Hematopoietic multipotent progenitor cell treated with erythropoietin and hydrocortisone succinate and interleukin-3 and kit ligand, for 17 days (in vitro differentiated cells): ENCODE measurements at places on chromosomes 13 and 19.

- no peak for DNase-seq
Observed at GRCh38 chr19:50639121-50640112, at the start of gene SYT3. Gene SYT3 (minus strand): TSS chr19:50639881. CDS start chr19:50637411, 2,470 bp downstream.

DNA sequence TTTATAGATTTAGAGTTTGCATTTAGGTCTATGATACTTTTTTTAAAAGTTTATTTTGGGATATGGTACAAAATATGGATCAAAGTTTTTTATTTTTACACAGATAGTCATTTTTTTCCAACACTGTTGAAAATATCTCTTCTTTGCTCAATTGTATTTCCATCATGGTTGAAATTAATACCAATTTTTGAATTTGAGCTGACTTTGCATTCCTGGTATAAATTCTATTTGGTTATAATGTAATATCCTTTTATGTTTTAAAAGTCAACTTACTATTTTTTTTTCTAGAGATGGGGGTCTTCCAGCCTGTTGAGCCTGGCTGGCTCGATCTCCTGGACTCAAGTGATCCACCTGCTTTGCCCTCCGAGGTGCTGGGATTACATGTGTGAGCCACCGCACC lies 620.1 kb downstream of the OLFM4 start:
- no peak for DNase-seq

- DNase-seq, result no peak
Observed at GRCh38 chr13:41193469-41193868, 900 bp downstream of the KBTBD7 start.

DNA sequence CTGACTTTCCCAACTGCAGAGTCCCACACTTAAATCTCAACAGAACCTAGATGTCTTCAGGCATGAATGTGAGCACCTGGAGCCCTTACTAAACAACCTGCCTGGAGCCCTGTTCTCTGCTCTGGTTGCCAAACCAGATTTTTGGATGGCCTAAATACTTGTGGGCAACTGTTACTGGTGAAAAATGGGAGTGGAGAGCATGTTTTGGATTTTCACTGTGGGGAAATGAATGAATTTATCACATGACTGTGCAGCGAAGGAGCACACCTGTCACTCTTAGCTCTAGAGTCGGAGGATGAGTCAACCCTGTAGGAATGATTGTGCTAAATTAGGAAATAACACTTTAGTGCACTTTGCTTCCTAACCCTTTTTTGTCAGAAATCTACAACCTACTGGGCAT lies 30.3 kb downstream of the SHISA2 start:
- no peak for DNase-seq

GRCh38 chr19:8469613-8470368 lies 25.0 kb downstream of the HNRNPM start:
- no peak for DNase-seq

GRCh38 chr19:21127001-21127400 lies 14.8 kb upstream of the ZNF431 start:
- DNase-seq, result no peak

- no peak for DNase-seq
Observed at GRCh38 chr13:50998326-50998725, 88.7 kb downstream of the RNASEH2B start.

- no peak for DNase-seq
Observed at GRCh38 chr19:1956868-1957492, 16.0 kb downstream of the CSNK1G2 start.

DNA sequence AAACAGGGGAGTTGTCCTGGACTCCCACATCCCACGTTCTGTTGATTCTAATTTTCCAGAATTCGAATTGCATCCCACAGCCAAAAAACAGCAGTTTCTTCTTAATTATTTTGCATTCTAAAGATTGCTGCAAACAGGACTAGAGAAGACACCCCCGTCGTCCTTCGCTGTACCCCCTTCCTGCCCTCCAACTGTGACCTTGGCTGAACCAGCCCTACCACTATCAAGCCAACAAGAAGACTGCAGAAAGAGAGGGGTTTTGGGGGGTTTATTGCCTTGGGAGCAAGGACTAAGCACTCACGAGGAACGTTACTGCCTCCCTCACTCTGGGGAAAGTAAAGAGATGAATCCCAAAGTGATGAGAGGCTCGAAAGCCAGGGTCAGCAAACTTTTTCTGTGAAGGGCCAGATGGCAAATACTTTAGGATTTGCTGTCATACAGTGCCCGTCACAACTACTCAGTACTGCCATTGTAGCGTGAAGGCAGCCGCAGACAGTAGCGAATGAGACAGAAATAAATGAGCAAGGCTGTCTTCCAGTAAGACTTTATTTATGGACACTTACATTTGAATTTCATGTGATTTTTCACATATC lies 32.5 kb upstream of the KATNAL1 start:
- no peak for DNase-seq

DNA sequence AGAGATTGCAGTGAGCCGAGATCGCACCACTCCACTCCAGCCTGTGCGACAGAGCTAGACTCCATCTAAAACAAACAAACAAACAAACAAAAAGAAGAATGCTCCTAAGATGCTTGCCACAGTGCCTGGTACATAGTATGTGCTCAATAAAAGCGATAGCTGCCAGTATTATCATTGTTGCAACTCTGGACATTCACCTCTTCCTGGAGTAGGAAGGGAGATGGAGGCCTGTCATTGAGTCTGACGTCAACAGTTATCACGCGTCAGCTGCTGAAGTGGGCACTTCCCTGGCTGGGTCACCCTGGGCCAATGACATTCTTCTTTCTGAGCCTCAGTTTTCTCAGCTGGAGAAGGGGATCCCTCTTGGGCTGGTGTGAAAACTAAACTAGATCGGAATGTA lies 4.2 kb upstream of the PLAUR start:
- DNase-seq, result no peak

GRCh38 chr13:43303033-43303729 lies 279.8 kb downstream of the DNAJC15 start:
- DNase-seq, result no peak

DNA sequence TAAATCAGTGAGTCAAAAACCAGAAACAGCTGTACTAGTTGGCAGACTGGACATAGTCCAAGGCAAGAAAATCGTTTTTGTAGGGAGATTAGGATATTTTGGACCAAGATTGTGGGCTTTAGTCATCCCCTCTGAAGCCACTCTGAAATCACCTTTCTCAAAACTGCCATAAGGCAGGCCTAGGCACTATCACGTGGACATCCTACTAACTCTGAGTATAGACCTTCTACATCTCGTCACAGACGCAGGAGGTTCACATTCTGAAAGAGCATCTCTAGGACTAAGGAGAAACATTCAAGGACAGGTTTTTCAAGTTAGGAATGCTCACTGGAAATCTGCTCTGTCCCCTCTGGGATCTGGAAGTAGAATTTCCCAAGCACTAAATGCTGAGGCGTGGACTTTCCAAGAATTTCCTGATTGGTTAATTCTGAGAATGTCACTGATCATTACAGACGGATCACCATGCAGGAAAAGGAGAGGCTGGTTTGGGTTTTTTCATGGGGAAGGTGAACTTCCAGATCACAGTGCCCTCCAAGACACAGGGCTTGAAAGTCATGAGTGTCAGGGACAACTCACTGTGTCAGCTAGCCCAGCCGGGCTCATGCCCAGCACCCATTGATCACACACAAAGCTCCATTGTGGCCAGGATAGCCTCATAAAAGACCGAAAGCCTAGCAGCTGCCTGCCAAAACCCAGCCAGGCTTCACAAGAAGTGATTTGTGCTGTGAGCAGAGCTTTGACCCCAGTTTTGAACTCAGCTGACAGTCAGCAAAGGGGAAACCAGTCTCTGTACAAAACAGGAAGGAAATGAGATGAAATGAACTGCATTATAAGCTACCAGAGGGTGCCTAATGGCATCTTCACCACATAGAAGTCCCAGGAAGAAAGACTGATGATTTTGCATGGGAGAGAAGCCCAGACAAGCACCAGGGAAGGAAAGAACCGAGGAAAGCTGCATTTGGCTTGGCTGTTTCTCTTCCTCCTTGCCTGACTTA lies 2.7 kb upstream of the RUBCNL start:
- DNase-seq, result no peak

GRCh38 chr13:72820156-72820897 lies 38.4 kb downstream of the PIBF1 start:
- no peak for DNase-seq

DNA sequence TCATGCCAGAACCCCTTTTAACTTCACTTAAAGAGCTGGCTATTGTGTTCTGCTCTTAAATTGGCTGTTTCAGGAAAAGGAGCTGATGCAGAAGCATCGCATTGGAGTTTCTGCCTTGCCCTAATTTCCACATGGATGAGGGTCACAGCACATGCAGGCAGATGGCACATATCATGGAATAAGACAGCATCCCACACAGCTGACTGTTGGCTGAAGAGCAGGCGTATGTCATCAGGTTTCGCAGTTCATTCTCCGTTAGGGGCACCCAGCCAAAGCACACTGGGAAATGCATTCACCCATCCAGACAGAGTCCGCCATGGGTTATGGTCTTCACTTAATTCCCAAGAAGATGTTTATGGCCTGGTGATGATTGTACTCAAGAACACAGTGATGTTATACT lies 572.5 kb downstream of the LIG4 start:
- DNase-seq, result no peak

DNA sequence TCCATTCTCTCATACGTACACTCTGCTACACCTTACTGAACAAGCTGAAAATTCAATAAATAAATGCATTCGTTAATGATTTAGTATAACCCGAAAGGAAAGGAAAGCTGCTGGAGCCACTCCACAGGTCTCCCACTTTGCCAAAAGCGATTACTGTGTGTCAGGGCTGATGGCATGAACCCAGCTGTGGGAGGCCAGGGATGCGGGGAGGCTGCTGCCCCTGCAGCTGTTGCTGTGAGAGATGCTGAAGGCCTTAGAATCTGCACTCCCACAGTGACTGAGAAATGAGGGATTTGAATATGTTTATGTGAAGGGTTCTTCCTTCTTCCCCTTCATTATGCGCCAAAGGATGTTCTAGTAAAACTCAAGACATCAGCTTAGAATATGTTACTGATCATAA lies 58.7 kb upstream of the NBEA start:
- no peak for DNase-seq

DNA sequence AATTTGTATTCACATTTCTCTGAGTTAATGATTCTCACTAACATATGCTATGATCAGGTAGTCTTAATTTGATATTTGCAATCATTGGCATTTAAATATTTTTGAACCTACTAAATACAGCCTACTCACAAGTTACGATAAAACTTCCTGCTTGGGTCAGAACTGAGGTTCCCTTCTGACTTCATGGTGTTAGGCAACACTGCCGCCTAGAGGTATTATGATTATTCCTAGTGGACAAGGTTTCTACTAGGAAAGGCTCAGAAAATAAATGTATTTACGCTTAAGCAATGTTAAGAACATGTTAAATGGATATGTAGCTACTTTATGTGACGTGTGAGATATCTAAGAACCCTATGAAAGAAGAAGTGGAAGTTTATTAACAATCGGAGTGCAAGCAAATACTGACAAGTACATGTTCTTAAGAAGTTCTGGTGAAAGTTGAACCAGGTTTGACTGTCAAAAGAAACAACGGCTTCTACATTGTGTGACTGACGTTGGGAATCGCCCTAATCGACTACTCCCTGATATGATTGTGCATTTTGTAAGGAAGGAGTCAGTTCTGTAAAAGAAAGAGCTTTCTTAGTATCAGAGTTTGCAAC lies 1395.8 kb downstream of the SLITRK5 start:
- peak; percentile 41 for DNase-seq

GRCh38 chr13:40665126-40666044 lies 1.1 kb downstream of the FOXO1 start:
- DNase-seq, result peak; percentile 35

DNA sequence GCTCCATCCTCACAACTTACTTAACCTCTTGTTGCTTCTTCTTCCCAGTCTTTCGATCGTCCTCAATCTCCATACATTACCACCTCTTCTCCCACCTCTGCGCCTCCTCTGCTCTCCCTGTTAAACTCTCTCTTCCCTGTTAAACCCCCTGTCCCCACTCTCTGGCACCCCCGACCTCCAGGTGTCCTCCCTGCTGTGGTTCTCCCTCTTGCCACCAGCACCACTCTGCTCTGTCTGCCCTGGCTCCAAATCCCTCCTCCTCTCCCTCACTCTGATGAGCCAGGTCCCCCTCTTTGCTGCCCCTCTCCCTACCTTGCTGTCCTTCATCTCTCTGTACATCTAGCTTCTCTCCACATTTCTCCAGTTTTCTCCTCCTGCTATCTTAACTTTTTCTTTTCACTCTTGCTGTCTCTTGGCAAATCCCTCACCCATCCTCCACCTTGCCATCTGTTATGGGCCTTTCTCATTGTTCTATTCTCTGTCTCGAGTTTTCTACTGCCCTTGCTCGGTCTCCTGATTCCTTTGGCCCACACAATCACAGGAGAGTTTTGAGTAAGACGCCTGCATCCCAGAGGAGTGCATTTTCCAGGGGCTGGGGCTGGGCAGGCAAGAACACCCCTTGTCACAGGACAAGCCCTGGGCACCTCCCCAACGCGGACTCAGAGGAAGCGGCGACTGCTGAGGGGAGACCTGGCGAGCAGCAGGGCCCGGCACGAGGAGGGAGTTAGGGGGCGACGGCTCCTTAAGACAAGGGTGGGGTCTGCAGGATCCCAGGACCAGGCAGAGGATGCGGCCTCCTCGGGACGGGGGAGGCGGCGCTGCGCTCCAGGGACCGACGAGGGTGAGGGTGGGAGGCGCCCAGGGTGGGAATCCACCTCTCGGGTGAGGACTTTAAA lies 21.4 kb upstream of the ERVV-1 start:
- no peak for DNase-seq

GRCh38 chr13:32174366-32174765 lies 140.8 kb downstream of the ZAR1L start:
- peak; percentile 24 for DNase-seq

GRCh38 chr13:50613356-50613831 lies 230.1 kb downstream of the DLEU7 start:
- DNase-seq, result peak; percentile 67

GRCh38 chr19:45180936-45181335 lies 2.4 kb downstream of the BLOC1S3 start:
- DNase-seq, result no peak

DNA sequence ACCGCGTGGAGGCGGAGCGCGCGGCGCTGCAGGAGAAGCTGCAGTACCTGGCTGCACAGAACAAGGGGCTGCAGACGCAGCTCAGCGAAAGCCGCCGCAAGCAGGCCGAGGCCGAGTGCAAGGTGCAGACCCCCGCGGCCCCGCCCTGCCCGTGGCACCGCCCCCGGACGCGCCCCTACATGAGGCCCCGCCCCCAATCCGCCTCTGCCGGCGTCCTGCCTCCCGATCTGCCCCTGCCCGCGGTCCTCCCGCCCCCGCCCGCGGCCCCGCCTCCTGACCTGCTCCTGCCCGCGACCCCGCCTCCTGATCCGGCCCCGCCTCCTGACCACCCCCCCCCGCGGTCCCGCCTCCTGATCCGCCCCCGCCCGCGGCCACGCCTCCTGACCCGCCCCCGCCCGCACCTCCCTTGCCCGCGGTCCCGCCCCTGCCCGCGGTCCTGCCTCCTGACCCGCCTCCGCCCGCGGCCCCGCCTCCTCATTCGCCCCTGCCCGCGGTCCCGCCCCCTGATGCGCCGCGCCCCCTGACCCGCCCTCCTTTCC lies 11.7 kb downstream of the PRR36 start:
- DNase-seq, result peak; percentile 41

DNA sequence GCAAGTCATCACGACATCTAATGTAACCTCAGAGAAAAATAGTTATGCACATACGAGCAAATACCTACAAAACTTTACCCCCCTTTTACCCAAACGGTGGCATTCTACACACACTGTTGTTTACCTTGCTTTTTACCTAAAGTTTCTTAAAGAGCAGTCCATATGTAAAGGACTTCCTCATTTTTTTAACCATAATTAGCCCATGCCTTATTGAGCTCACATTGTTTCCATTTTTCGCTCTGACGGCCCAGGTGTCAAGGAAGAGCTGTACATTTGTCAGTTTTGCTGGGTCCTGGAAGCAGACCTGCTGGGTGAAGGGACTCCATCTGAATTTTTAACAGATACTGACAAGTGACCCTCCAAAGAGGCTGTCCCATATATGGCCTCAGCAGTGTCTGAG lies 89.4 kb downstream of the STK24 start:
- no peak for DNase-seq
